Bronchial epithelial cell (primary cell): ENCODE measurements at places on chromosomes 1 and 21. TPM values are rescaled to one million over a fixed set of nuclear protein-coding genes. Genes with fewer than 3 reads are reported as not detected.

Gene C1orf87
- total RNA-seq, result not detected in 2 replicates

Gene DIO1
- not detected in 2 replicates for total RNA-seq

GRCh38 chr21:42161401-42161955, 57.5 kb upstream of the ABCG1 start:
- no peak for DNase-seq

GRCh38 chr1:236122176-236122575, 20.2 kb upstream of the GPR137B start:
- DNase-seq, result no peak

- peak; percentile 85 for DNase-seq
Observed at GRCh38 chr1:151267760-151268159, 13.2 kb downstream of the PSMD4 start.

DNA sequence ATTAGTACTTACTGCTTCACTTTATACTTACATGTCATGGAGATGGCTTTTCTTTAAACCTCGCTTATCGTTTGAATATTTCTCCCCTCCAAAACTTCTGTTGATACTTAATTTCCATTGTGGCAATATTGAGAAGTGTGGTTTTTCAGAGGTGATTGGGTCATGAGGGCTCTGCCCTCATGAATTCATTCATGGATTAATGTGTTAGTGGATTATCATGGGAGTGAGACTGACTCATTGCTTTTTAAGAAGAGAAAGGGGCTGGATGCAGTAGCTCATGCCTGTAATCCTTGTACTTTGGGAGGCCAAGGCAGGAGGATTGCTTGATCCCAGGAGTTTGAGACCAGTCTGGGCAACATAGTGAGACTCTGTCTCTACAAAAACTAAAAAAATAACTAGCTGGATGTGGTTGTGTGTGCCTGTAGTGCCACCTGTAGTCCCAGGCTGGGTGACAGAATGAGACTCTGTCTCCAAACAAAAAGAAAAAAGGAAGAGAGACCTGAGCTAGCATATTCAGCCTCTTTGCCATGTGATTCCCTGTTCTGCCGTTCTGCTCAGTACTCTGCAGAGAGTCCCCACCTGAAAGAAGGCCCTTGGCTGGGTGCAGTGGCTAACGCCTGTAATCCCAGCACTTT, 30.2 kb downstream of the RABGAP1L start:
- DNase-seq, result no peak

DNA sequence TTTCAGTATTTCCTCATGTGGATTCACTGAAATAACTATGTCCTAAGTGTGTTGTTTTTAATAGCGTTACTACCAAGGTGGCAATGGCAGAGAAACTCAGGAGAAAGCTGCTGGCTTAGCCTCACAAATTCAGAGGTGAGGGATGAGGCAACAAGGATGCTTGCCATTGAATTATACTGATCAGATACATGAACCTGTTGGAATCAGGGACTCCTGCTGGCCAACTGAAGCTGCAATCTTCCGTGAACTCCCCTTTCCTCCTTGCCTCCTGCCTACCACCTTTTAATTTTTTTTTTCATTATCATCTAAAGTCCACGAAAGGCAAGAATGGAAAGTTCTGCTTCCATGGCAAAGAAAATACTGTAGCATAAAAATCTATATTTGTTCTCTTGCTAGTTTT, 254.7 kb downstream of the NFIA start:
- DNase-seq, result peak; percentile 28

DNA sequence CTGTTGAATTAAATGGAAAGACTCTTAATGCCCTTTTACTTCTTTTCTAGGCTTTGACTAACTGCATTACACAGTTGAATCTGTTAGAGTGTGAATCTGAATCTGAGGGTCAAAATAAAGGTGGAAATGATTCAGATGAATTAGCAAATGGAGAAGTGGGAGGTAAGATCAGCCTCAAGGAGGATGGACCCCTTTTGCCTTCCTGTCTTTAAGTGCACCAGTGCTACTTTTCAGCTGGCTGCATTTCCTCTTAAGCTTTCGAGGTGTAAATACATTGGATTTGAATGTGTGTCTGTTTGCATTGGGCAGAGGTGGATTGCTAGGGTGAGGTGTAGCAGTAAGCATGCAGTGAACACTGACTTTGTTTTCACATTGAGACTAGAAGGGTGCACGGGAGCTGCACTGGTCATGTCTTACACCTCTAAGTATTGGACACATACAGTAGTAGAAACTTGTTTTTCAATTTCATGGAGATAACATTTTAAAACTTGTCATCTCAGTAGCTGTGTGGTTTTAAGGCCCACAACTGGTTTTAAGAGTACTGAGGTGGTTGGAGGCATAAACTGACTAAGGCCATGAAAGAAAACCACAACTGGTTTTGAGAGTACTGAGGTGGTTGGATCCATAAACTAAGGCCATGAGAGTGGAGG, 35.4 kb downstream of the MIA3 start:
- no peak for DNase-seq

DNA sequence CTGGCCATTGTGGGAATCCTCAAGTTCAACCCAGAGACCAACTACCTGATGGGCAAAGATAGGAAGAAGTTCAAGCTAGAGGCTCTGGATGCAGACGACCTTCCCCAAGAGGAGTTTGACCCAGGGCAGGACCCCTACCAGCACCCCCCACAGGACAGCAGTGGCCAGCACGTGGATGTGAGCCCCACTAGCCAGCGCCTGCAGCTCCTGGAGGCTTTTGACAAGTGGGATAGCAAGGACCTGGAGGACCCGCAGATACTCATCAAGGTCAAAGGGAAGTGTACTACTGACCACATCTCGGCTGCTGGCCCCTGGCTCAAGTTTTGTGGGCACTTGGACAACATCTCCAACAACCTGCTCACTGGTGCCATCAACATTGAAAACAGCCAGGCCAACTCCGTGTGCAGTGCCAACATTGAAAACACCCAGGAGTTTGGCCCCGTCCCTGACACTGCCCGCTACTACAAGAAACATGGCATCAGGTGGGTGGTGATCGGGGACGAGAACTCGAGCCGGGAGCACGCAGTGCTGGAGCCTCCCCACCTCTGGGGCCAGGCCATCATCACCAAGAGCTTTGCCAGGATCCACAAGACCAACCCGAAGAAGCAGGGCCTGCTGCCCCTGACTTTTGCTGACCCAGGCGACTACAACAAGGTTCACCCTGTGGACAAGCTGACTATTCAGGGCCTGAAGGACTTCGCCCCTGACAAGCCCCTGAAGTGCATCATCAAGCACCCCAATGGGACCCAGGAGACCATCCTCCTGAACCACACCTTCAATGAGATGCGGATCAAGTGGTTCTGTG, 30.6 kb upstream of the GPR137B start:
- no peak for DNase-seq

- peak; percentile 3 for DNase-seq
Observed at GRCh38 chr21:15121097-15121654, 56.4 kb upstream of the NRIP1 start.

- no peak for DNase-seq
Observed at GRCh38 chr1:116764906-116765862, 11.0 kb downstream of the CD2 start.
